ENCODE measurements at places on chromosomes 1 and 21.
A peak's percentile ranks its signal among the peaks of the same experiment; 100 is the strongest.

DNA sequence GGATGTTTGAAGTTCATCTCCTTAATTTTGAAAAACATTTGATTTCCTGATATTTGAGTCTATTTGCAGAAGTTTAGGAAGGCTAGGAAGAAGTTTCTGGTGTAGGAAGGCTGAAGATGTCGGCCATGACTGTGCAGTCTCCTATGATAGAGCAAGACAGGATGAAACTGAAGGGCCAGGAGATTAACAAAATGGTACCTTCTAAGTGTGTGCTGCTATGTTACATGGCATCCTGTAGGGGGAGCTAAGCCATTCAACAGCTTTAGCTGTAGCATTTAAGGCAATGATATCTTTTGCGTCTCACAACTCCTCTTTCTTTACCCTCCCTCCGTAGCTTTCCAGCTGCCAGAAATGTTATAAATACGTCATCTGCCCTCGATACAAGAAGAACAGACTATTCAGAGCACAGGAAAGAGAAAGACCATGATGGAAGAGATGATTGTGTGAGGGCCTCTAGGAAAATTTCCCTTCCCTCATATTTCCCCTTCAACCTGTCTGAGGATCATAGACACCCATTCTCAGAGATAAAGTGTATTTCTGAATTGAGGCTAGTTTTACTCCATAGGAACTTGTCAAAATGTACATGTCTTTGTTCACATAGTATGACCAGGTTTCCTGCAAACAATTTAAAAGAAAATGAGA is 61.1 kb downstream of the XCL1 start:
- peak; percentile 82 for DNase-seq

GRCh38 chr1:111920221-111921024 is 69.0 kb downstream of the KCND3 start:
- DNase-seq, result peak; percentile 94

- peak; percentile 78 for DNase-seq
Measured at GRCh38 chr1:94083681-94084080, 37.3 kb downstream of the ABCA4 start.

DNA sequence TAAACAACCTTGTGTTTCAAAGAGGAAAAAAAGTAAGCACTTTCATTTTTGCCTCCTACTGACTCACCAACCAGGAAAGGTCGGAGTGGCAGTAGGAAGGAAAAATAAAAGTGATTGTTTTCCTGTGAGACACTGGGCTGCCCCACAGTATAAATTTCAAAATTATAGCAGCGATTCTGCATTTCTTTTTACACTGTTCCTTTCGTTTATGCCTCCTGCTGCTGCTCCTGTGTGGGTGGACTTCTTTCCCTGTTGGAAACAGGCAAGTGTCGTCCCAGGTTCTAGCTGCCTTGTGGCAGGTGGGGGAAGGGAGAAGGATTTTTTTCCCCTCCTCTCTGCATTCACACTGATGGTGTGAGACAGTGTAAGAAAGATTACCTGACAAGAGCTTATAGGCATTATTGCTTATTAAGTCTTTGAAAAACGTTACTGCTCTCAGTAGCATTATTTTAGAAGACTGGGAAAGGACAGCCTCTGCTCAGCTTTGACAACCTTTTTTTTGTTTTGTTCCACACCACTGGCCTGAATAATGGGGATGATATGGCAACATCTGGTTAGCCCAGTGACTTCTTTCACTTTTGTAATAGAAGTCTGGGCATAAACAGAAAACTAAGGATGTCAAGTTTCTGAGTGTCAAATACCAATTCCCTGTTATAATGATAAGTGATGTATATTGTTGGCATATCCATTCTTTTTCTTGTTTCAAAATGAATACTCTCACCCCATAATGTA is 77.9 kb downstream of the NEK7 start:
- peak; percentile 52 for DNase-seq

GRCh38 chr21:33281096-33281652 is 15.0 kb downstream of the IL10RB start:
- no peak for DNase-seq

GRCh38 chr1:163055531-163055930 is 13.6 kb upstream of the RGS4 start:
- peak; percentile 97 for DNase-seq

DNA sequence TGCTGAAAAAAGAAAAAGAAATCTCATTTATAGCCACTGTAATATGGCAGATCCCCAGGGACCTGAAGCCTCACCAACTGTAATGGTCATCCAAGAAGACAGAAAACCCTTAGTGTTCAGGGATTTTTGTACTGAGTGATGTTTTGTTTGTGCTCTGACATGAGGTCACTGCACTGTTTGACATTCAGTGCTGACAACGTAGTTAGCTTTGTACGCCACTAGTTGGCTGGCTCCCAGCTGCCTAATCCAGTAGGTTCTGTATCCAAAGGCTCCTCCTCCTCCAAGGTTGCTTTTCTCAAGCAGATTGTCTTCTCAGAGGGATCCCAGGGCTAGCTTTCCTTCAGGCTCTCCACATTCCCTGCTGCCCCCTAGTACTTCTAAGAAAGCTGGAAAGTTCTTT is 9.5 kb upstream of the YRDC start:
- DNase-seq, result peak; percentile 54

DNA sequence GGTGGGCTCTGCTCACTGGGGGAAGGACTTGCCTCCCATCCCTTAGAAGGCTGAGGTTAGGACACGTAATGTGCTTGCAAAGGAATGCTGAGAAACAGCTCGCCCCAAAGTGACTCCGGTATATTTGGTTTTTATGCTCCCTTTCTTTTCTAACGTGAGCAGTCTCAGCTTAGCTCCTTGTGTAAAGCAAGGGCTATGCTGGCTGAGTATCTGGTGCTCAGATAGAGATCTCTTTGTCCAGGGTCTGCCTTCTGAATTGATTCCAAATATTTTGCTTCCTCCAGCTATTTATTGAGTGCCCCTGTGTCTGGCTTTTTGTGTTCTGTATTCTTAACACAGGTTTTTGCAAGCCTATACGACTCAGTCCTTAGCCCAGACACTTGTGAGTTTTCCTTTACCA is 94.5 kb upstream of the ARTN start:
- no peak for DNase-seq

DNA sequence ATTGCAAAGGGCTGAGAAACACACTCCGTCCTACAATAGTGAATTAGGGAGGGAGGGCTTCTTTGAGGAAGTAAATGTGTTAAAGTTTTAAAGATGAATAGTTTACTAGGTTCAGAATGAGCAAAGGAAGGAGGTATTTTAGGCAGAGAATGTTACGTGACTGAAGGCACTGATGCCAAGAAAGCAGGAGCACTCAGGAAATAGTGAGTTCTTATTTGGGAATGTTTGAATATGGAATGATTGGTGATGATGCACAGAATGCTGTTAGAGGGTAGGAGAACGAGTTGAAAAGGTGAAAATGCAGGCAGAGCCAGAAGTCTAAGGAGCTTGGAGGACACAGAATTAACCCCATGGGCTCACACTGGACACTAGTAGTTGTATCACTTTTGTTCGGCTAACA is 108.0 kb downstream of the NRIP1 start:
- DNase-seq, result no peak

DNA sequence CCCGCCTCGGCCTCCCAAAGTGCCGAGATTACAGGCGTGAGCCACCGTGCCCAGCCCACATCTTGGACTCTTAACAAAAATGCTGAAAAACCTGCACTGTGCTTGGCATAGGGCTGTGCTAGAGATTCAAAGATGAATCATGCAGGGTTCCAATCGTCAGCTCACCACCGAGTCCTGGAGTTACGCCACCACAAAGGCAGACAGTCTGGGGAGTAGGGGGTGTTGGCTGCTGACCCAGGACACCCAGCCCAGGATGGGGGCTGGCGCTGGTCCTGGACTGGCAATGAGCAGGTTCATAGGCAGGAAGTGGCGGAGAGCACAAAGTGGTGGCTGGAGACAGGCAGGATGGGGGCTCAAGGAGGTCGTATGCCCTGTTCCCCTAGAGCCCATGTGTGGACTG is 16.0 kb downstream of the PSRC1 start:
- no peak for DNase-seq

GRCh38 chr1:116409751-116410191 is 36.7 kb downstream of the ATP1A1 start:
- DNase-seq, result no peak

DNA sequence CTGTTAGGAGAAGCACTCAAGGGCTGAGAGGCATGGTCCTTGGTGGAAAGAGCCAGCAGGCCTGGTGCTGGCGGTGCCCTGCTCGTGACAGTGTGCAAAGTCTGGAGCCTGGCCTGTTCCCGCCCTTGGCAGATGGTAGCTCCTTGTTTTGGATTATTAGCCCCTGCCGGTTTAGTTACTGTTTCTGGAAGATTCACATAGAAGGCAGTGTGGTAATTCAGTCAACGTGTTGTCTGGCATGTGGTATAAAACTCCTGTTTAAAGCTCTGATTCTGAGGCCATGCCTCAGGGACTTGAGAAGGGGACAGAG is 6.8 kb downstream of the PKNOX1 start:
- DNase-seq, result no peak

GRCh38 chr1:212205843-212206242 is 79.4 kb upstream of the PPP2R5A start:
- DNase-seq, result no peak

- peak; percentile 34 for DNase-seq
Measured at GRCh38 chr1:56532350-56532683, 47.0 kb downstream of the PLPP3 start.

GRCh38 chr1:18282851-18283600 is 175.4 kb downstream of the IGSF21 start:
- no peak for DNase-seq

DNA sequence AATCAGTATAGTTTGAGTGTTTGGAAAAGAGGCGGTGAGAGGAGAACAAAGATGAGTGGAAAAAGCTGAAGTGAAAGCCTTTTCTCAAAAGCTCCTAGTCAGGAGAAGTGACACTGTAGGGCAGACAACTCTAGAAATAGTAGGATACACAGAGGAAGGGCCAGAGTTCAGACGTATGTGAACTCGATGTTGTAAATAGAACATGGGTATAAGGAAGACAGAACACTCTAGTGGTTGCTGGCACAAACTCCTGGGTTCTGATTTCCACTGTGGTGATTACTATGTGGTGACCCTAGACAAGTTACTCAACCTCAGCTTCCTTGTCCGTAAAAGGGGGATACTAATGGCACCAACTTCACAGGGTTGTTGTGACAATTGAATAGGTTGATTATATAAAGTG is 30.2 kb upstream of the MGST3 start:
- DNase-seq, result no peak

GRCh38 chr1:232925421-232926220 is 24.8 kb upstream of the NTPCR start:
- no peak for DNase-seq

- no peak for DNase-seq
Measured at GRCh38 chr21:45538381-45539045, 3.7 kb downstream of the SLC19A1 start.

DNA sequence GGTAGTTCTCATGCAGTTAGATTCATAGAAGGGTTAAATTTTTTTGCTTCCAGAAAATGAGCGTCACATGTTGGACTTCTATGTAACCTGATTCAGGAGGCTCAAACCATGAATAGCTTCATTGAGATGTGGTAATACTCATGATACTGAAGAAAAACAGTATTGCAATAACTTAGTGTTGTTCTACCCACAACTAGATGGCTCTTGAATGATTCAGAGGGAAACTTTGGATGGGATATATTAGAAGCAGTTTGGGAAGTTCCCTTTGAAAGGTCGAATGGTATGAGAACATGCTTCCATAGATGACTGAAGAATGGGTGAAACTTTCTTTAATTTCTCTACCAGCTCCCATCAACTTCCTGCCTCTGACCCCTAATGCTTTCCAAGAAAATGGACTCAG is 211.7 kb upstream of the PTGFR start:
- no peak for DNase-seq

GRCh38 chr1:102842606-102843005 is 265.7 kb downstream of the COL11A1 start:
- no peak for DNase-seq

DNA sequence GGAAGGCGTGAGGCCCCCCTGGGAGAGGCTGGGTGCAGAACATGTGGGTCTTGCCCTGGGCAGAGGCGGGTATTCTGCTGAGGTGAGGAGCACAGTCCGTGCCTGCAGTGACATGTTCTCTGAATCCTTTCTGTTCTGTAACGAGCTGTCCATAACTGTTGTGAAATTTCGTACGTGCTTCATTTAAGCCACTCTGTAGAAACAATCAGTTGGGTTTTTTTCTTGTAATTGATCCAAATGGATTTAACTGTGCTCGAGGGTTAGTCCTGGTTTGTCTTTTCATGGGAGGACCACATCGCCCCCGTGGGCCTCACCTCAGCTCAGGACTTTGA is 45.4 kb upstream of the DIP2A start:
- no peak for DNase-seq

- no peak for DNase-seq
Measured at GRCh38 chr21:45993210-45994085, 11.9 kb downstream of the COL6A1 start.

DNA sequence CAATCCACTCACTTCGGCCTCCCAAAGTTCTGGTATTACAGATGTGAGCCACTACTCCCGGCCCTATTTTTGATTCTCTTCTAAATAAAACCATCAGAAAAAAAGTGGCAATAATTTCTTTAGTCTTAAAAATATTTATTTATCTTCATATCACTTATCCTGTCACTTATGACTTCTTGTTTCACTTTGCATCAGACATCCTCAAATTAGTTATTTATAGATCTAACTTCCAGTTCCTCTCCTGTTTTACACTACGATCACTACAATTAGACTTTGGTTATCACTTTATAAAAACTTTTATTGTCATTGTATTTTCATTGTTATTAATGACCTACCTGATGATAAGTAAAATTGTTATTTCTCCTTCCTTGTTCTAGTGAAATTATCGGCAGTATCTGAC is 783.4 kb upstream of the BRINP3 start:
- no peak for DNase-seq

DNA sequence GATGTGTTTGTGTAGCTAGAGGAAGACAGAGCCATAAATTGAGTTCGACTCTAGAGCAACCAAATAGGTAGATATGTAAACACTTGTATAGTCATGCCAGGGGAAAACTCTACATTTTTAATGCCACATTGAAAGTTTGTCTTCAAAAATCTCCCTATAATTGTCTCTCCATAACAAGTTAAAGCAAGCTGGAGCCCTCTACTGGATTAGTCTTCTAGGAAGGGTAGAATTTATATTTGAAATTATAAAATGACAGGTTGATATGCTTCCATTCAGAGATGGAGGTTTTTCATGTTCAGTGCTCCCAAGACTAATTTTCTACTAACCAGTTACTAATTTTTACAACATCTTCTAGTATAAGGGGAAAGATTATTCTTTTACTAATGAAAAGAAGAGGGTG is 13.1 kb upstream of the COL24A1 start:
- DNase-seq, result peak; percentile 40

- DNase-seq, result peak; percentile 60
Measured at GRCh38 chr1:84892705-84893618, at the start of gene LPAR3. TSS of gene LPAR3 (minus strand) at chr1:84893206. CDS start at chr1:84866120, 27,086 bp downstream.

- peak; percentile 73 for DNase-seq
Measured at GRCh38 chr21:41769111-41769510, 2.3 kb upstream of the RIPK4 start.

Data from DMS53 (cell line).